ENCODE measurements at places on chromosomes 3 and 15.

DNA sequence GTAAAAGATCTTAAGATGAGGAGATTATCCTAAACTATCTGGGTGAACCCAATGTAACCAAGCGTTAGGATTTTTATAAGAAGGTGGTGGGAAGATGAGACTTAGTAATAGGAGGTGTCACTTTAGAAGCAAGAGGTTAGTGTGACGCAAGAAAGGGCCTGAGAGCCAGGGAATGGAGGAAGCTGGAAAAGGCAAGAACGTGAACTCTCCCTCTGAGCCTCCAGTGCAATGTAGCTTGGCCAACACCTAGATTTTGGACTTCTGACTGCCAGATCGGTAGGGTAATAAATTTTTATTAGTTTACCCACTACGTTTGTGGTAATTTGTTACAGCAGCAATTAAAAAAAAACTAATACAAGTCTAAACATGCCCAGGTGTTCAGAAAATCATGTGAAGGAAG, 20.8 kb upstream of the CNTN6 start:
- no peak for DNase-seq

- no peak for DNase-seq
Measured at GRCh38 chr3:124938896-124939295, 4.3 kb upstream of the MUC13 start.

DNA sequence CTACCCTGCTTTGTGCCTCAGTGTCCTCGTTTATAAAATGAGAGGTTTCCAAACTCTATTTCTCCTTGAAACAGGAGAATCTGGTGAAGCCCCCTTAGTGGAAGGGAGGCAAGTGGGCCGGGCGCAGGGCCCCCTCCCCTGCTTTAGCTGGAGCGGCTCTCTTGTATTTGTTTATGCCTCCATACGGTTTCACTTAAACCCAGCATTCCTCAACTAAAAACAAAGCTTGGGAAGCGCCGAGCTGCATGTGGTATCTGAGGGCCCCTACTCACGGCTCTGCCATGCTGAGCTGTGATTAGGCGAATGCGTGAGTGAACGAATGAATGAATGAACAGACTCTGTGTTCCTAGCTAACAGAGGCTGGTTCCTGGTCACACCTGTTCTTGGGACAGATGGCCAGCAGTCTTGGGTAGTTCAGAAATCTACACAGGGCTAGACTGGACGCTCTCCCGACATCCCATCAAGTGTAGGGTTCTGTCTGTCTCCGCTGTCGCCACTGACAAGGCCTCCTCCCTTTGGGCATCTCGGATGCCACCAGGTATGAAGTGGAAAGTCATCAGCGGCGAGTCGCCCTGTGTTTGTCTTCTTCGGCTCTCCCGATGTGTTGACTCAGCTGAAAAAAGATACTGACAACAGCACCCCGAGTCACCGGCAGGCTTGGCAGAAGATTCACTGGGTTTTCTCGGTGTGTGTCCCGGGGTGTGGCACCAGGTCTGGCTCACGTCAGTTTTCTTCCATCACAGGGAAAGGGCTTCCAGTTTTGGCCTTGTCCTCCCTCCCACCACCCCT, 42.4 kb upstream of the VPS8 start:
- no peak for DNase-seq

- no peak for DNase-seq
Measured at GRCh38 chr15:72682772-72683171, 3.2 kb downstream of the HIGD2B start.

GRCh38 chr3:55297706-55298105, 189.4 kb downstream of the WNT5A start:
- no peak for DNase-seq

- no peak for DNase-seq
Measured at GRCh38 chr3:111621535-111621934, 26.4 kb upstream of the ZBED2 start.

DNA sequence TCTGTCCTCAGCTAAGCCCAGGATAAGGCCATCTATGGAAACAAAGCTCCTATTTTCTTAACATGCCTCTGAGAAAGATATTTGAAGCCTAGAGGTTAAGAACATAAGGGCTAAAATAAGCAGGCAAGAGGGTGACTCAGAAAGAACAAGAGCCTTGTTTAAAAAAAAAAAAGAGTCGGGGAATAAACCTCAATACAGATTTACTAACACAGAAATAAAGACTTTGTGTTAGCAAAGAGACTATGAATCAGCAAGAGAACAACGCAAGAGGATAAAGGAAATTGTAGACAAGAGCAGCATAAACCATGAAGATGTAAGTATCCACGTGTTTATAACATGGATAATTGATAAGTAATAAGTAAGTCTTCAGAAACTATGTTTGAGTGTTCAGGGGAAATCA, 36.0 kb downstream of the RAB27A start:
- peak; percentile 79 for DNase-seq

DNA sequence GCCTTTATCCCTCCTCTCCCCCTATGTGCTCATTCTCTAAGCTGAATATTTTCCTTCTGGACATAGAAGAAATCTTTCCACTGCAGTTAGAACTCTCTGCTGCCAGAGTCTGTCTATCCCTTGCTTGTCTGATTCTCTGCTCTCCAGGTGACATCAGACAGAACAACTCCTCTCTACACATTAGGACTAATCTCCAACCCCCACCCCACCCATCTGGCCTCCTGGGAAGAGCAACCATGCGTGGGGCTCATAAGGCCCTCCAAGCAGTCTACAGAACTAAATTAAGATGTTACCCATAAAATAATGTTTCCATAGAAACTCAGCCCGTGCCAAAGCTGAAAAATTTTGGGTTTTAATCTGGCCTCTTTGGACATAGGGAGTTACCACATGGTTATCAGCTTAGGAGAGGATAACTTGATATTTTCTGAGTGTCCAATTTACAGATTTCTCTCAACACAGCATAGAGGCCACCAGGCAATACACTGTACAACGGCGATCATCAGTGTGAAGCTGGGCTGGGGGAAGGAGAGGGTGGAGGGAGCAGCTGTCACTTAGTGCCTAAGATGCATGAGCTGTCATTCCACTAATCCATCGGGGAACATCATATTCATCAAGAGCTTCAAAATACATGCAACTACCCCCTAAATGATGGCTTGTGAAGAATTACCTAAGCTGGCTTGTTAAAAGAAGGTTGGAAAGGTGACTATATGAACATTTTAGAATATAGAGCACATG, 199.4 kb downstream of the CLSTN2 start:
- DNase-seq = no peak

GRCh38 chr3:133472889-133473288, 73.0 kb downstream of the BFSP2 start:
- no peak for DNase-seq

GRCh38 chr15:71707230-71708050, 102.9 kb upstream of the NR2E3 start:
- DNase-seq = no peak

GRCh38 chr15:70348581-70349344, 251.0 kb upstream of the TLE3 start:
- peak; percentile 96 for DNase-seq

- no peak for DNase-seq
Measured at GRCh38 chr3:62793946-62794345, 81.3 kb downstream of the CADPS start.

Data from MV-4-11 (cell line).